SK-N-SH (cell line): ENCODE measurements at places on chromosomes 16 and 17. TPM values are rescaled to one million over a fixed set of nuclear protein-coding genes. Genes with fewer than 3 reads are reported as not detected.

DNA sequence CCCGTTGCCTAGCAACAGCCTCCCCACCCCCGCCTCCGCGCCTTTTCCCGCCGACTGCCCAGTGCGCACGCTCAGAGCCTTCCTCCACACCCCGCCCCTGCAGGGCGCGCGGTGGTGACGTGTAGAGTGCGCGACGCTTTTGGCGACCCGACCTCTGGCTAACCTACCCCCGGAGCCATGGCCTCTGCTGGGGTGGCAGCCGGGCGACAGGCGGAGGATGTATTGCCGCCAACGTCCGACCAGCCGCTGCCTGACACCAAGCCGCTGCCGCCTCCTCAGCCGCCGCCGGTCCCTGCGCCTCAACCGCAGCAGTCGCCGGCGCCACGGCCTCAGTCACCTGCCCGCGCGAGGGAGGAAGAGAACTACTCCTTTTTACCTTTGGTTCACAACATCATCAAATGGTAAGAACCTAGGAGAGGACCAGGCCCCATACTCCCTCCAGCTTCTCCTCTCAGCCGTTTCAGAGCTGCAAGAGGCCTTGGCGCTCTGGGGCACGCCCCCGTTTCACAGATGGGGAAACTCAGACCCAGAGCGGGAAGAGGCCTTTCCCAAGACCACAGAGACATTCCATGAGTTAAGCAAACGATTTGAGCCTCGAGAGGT, at the start of gene MED9:
Gene MED9, plus strand, starts transcription at position 136 of the 603 bp plus-strand sequence. Its CDS starts 42 bp downstream, at position 178.
- peaks cover 9% of the 10 kb centered on the region for H3K36me3 ChIP-seq
- peak within 1 kb of the TSS; percentile 74; the same call in 1 of the 2 replicates for H3K27ac ChIP-seq
- DNase-seq = peak; percentile 99

GRCh38 chr16:4179020-4179419, 62.8 kb upstream of the ADCY9 start:
- no peak for DNase-seq
- no peaks in the 10 kb centered on the region for H3K27me3 ChIP-seq
- no peaks in the 10 kb centered on the region for H3K36me3 ChIP-seq
- no peak overlapping the region for H3K4me3 ChIP-seq
- H3K4me1 ChIP-seq = peaks cover 4% of the 10 kb centered on the region; the same call in 1 of the 2 replicates

DNA sequence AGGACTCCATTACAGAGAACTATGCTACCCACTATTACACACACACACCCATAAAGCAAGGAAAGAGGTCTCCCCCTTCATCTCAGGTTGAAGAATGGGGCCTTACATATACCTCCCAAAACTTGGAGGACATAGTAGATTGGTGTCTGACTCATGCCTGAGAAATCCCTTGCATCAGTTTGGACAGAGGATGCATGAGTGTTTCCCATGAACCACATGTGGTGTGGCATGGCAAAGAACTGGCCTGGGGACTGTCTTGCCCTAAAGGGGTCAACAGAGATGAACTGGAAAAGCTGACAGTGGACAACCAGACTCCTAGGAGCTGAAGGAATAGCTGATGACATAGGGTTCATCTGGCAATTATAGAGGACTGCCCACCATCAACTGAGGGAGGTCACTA, 54.0 kb downstream of the DYNLRB2 start:
- DNase-seq = no peak
- no peak overlapping the region for H3K4me3 ChIP-seq
- H3K36me3 ChIP-seq = no peaks in the 10 kb centered on the region
- H3K27ac ChIP-seq = no peak overlapping the region
- H3K4me1 ChIP-seq = no peaks in the 10 kb centered on the region

DNA sequence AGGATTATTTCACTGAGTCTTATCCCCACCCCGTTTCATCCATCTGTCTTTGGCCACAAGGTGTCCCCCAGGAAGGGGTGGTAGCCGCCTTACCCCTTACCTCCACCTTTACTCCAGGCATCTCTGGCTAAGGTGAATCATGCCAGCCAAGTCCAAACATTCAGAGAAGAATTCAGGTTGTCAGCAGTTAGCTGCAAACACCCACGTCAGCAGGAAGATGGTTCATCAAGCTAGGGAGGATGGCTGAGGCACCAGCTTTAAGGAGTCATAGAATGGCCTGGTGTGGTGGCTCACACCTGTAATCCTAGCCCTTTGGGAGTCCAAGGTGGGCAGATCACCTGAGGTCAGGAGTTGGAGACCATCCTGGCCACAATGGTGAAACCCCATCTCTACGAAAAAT, 61.0 kb downstream of the RBFOX1 start:
- no peaks in the 10 kb centered on the region for H3K27me3 ChIP-seq
- no peaks in the 10 kb centered on the region for H3K36me3 ChIP-seq
- DNase-seq = no peak
- no peaks in the 10 kb centered on the region for H3K4me1 ChIP-seq
- no peak overlapping the region for H3K4me3 ChIP-seq

DNA sequence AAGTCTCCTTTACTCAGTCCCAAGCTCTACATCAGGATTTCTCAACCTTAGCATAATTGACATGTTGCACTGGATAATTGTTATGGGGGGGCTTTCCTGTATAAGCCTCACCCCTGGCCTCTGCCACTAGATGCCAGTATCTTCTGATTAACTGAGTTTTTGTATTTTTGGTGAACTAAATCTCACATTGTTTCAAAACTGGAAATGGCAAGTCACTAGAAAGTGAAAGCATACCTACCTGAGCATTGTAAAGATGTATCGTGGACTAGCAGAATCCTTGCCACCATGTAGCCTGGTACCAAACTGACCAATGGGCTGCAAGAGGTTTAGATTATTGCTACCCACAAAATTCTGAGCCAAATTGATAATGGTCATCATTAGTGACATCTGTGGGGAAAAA, 15.0 kb downstream of the TOP2A start:
- H3K4me3 ChIP-seq = no peak overlapping the region
- H3K4me1 ChIP-seq = no peaks in the 10 kb centered on the region; the same call in 1 of the 2 replicates
- H3K27me3 ChIP-seq = no peaks in the 10 kb centered on the region
- DNase-seq = no peak
- H3K27ac ChIP-seq = no peak overlapping the region
- H3K36me3 ChIP-seq = peaks cover 56% of the 10 kb centered on the region

The TMED6 gene
- polyA plus RNA-seq = not detected in 2 replicates

DNA sequence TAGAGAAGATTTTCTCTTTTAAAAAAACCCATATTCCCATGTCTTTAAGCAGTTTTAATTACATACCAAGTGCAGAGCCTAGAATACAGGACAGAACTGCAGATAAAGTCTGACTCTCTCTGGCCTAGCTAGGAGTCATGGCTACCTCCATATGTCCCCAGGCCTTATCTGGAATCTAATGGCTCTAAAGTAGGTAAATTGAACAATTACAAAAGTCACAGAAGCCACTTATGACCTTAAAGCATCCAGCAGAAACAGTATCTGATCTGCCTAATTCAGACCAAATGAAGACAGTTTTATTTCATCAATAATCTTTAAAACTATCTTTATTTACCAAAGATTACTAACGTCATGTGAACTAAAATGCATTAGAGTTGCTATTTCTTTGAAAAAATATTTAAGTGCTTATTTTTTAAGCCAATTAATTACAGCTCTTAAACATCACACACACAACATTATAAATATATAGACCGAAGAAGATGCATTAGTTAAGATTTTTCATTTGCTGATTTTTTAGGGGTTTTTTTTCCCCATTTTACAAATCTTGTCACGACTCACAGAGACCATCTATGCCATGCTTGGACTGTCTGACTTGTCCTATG, 28.7 kb downstream of the PMM2 start:
- peak; percentile 69 for DNase-seq
- H3K36me3 ChIP-seq = peaks cover 61% of the 10 kb centered on the region
- H3K4me1 ChIP-seq = peaks cover 21% of the 10 kb centered on the region
- no peaks in the 10 kb centered on the region for H3K27me3 ChIP-seq

GRCh38 chr16:89346869-89347268, 129.4 kb downstream of the ZNF778 start:
- no peaks in the 10 kb centered on the region for H3K27me3 ChIP-seq
- peaks cover 24% of the 10 kb centered on the region; the same call in 1 of the 2 replicates for H3K4me1 ChIP-seq

DNA sequence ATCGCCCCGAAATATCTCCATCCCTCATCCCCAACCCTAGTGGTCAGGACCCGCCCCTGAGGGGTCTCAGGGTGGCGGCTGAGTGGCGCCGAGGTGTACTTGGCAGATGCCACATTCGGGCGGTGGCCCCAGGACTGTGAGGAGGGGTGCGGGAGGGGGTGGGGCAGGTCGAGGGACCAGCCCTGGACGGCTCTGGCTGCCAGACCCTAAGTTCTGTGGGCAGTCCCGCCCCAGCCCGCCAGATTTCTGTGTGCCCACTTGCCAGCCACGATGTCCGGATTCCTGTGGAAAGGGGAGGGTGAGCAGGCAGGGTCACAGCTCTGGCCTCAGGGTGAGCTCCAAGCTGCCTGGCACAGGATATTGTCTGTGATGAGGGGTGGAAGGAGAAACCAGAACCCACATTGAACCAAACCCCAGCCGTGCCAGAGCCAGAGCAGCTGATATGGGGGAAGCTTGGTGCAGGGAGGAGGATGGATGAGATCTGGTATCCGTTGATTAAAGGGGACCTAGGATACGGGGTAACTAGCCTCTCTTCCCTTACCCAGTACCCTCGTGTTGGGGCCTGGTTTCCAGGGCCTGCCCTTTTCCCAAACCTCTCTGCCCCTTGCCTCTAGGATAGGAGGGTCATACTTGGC, 1.1 kb upstream of the CHAD start:
- H3K36me3 ChIP-seq = no peaks in the 10 kb centered on the region
- no peak overlapping the region for H3K27ac ChIP-seq
- peak; percentile 65 for DNase-seq
- H3K4me3 ChIP-seq = peak overlapping the region; percentile 41; the same call in 1 of the 2 replicates

The TEKT3 gene
- 0.21 and 0.62 TPM in 2 replicates for polyA plus RNA-seq

GRCh38 chr17:31724619-31725018, 134.4 kb downstream of the COPRS start:
- H3K4me3 ChIP-seq = no peak overlapping the region
- no peak overlapping the region for H3K27ac ChIP-seq
- H3K27me3 ChIP-seq = no peaks in the 10 kb centered on the region

The AANAT gene
- polyA plus RNA-seq = 0.26 TPM in 1 of 2 replicates, not detected in the other

The MRM3 gene
- polyA plus RNA-seq = 16.4 and 17.4 TPM in 2 replicates

GRCh38 chr17:63653050-63653449, 30.8 kb downstream of the MAP3K3 start:
- H3K27ac ChIP-seq = no peak overlapping the region

The PLLP gene
- polyA plus RNA-seq = 0.86 and 1.3 TPM in 2 replicates

DNA sequence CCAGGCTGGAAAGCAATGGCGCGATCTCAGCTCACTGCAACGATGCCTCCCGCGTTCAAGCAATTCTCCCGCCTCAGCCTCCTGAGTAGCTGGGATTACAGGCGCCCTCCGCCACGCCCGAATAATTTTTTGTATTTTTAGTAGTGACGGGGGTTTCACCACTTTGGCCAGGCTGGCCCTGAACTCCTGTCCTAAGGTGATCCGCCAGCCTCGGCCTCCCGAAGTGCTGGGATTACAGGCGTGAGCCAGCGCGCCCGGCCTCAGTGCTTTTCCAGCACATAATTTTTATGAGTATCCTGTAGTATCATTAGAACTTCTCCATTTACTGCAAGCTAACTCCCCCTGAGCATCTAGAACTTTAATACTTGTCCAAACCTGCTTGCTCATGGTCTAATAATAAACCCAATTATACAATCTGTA, 1.8 kb downstream of the UBE2G1 start:
- H3K4me3 ChIP-seq = peak overlapping the region; percentile 72
- peak overlapping the region; percentile 39 for H3K27ac ChIP-seq
- H3K27me3 ChIP-seq = no peaks in the 10 kb centered on the region
- DNase-seq = no peak
- H3K4me1 ChIP-seq = peaks cover 4% of the 10 kb centered on the region; the same call in 1 of the 2 replicates
- no peaks in the 10 kb centered on the region for H3K36me3 ChIP-seq

GRCh38 chr17:60640503-60640902, 37.1 kb upstream of the BCAS3 start:
- DNase-seq = no peak
- H3K27me3 ChIP-seq = no peaks in the 10 kb centered on the region
- no peak overlapping the region for H3K27ac ChIP-seq
- no peak overlapping the region for H3K4me3 ChIP-seq

DNA sequence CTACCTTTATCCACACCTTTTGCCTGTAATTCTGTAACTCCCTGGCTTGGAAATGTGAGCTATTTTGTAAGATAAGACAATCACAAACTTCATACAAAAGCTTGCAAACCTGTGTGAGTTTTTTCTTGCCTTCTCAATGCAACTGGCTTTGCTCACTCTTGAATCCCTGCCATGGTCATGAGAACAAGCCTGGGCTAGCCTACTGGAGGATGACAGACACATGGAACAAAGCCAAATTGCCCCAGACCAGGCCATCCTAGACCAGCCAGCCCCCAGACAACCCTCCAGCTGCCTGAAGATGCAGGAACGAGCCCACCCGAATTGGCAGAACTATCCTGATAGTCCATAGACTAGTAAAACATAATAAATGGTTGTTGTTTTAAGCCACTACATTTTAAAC, 466.6 kb upstream of the ERCC4 start:
- H3K27ac ChIP-seq = no peak overlapping the region
- no peak overlapping the region for H3K4me3 ChIP-seq
- no peak for DNase-seq
- H3K27me3 ChIP-seq = no peaks in the 10 kb centered on the region
- no peaks in the 10 kb centered on the region for H3K36me3 ChIP-seq
- H3K4me1 ChIP-seq = no peaks in the 10 kb centered on the region; the same call in 1 of the 2 replicates

DNA sequence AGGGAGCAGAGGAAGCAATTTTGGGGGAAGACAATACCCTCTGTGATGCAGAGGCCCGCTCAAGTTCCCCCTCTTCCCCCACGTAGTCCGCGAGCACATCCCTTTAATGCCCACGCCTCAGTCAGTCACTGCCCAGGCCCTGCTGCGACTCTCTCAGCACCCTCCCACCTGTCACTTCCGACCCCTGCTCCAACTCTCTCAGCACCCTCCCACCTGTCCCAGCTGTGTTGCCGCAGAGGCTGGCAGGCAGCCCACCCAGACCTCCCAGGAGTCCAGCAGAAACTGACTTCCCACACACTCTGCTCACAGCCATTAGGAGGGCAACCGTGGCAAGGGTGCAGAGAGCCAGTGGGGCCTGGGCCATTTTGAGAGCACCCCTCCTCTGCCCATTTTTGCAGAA, 92.7 kb downstream of the WSCD1 start:
- H3K36me3 ChIP-seq = no peaks in the 10 kb centered on the region
- no peaks in the 10 kb centered on the region for H3K4me1 ChIP-seq
- no peak overlapping the region for H3K4me3 ChIP-seq
- no peak overlapping the region for H3K27ac ChIP-seq
- peaks cover 10% of the 10 kb centered on the region; the same call in 1 of the 2 replicates for H3K27me3 ChIP-seq

The ITGB4 gene
- 3.6 and 7.0 TPM in 2 replicates for polyA plus RNA-seq

The PERCC1 gene
- polyA plus RNA-seq = not detected in 2 replicates

DNA sequence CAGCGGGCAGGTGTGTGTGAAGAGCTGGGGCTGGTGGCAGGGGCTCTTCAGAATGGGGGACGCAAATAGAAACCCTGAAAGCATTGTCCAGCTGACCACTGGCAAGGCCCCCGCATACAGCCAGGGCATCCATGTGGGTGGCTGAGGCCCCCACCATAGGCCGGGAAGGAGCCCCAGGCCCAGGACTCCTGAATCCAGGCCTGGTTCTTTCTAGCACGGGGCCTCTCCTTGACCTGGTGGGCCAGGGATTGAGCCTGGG, 200.5 kb downstream of the NTN1 start:
- H3K27ac ChIP-seq = no peak overlapping the region
- H3K36me3 ChIP-seq = no peaks in the 10 kb centered on the region
- no peaks in the 10 kb centered on the region for H3K27me3 ChIP-seq
- no peak for DNase-seq
- H3K4me1 ChIP-seq = peaks cover 14% of the 10 kb centered on the region
